ENCODE measurements at places on chromosomes 1 and 21.

DNA sequence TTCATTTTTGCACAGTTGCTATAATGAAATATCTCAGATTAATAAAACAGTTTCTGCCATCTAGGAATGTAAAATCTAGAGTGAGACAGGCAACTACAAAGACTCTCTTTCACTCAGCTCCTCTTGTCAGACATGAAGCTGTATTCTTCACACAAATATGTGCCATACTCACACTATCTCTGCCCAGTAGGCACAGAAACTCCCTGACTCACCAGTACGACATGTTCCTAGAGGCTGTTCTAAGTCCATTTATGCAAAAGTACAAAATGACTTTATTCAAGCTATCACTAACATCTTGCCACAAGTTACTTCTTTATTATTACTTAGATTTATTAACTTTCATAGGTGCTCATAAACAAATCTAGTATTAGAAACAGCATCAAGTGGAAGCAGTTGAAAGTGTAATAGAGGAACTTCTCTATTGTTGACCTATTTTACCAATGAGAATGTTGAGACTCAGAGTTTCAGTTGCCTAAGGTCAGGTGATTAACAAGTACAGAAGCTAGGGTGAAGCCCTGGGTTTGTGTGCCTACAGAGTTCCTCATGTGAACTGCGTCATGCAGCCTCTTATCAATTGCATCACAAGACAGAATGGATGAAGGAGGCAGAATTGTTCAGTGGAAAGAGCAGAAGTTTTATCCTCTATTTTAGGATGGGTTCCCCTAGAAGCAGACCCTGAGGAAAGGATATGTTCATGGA is 98.9 kb downstream of the RGS2 start:
- DNase-seq = no peak
- H3K27ac ChIP-seq = no peak overlapping the region
- H3K36me3 ChIP-seq = no peaks in the 10 kb centered on the region
- H3K4me3 ChIP-seq = no peak overlapping the region

GRCh38 chr1:171210355-171210754 is 25.3 kb downstream of the FMO2 start:
- H3K4me1 ChIP-seq = no peaks in the 10 kb centered on the region
- no peak for DNase-seq
- no peak overlapping the region for H3K4me3 ChIP-seq
- no peaks in the 10 kb centered on the region for H3K36me3 ChIP-seq

GRCh38 chr1:163090321-163090945 is 21.3 kb downstream of the RGS4 start:
- no peak for DNase-seq
- no peak overlapping the region for H3K4me3 ChIP-seq
- H3K27ac ChIP-seq = no peak overlapping the region
- no peaks in the 10 kb centered on the region for H3K36me3 ChIP-seq
- H3K27me3 ChIP-seq = no peaks in the 10 kb centered on the region

- no peak overlapping the region for H3K27ac ChIP-seq
- no peaks in the 10 kb centered on the region for H3K27me3 ChIP-seq
- H3K36me3 ChIP-seq = no peaks in the 10 kb centered on the region
- H3K4me1 ChIP-seq = peaks cover 7% of the 10 kb centered on the region
- no peak overlapping the region for H3K4me3 ChIP-seq
Measured at GRCh38 chr1:5684791-5685190, 307.4 kb downstream of the NPHP4 start.

GRCh38 chr1:43841321-43842174 is 92.1 kb upstream of the ARTN start:
- H3K4me3 ChIP-seq = no peak overlapping the region
- no peaks in the 10 kb centered on the region for H3K27me3 ChIP-seq
- no peak for DNase-seq
- no peak overlapping the region for H3K27ac ChIP-seq

GRCh38 chr1:53371121-53371666 is 43.3 kb upstream of the LRP8 start:
- DNase-seq = no peak
- no peaks in the 10 kb centered on the region for H3K36me3 ChIP-seq
- H3K4me1 ChIP-seq = peaks cover 14% of the 10 kb centered on the region
- H3K27me3 ChIP-seq = no peaks in the 10 kb centered on the region
- no peak overlapping the region for H3K27ac ChIP-seq

DNA sequence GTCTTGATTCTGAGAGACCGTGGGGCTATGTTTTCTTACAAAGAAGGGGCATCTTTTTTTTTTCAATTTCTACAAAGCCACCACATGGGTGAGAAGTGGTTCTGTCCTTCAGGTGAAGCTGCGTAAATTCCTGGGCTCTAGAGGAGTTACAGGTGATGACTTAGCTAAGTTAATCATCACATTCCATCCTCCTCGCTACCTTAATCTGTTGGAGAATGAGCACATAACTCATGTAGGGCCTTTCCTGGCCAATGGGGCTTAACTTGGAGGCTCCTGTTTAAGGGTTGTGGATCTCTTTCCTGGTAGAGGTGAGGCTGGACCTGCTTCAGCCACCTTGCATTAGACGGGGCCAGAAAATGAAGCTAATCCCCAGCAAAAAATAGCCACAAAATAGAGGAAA is 19.9 kb downstream of the REG4 start:
- no peak for DNase-seq
- H3K4me1 ChIP-seq = peaks cover 12% of the 10 kb centered on the region
- peaks cover 35% of the 10 kb centered on the region for H3K27me3 ChIP-seq
- no peak overlapping the region for H3K27ac ChIP-seq
- no peaks in the 10 kb centered on the region for H3K36me3 ChIP-seq

GRCh38 chr1:160414881-160415280 is 14.5 kb downstream of the VANGL2 start:
- no peaks in the 10 kb centered on the region for H3K4me1 ChIP-seq
- H3K4me3 ChIP-seq = no peak overlapping the region
- H3K27me3 ChIP-seq = peaks cover 6% of the 10 kb centered on the region
- no peaks in the 10 kb centered on the region for H3K36me3 ChIP-seq
- H3K27ac ChIP-seq = no peak overlapping the region

GRCh38 chr1:40079774-40080400 is 17.2 kb downstream of the PPT1 start:
- no peak overlapping the region for H3K4me3 ChIP-seq
- H3K27ac ChIP-seq = peak overlapping the region; percentile 56
- H3K36me3 ChIP-seq = peaks cover 16% of the 10 kb centered on the region
- no peaks in the 10 kb centered on the region for H3K27me3 ChIP-seq
- peaks cover 21% of the 10 kb centered on the region for H3K4me1 ChIP-seq

- H3K4me3 ChIP-seq = no peak overlapping the region
- H3K27ac ChIP-seq = no peak overlapping the region
- no peaks in the 10 kb centered on the region for H3K27me3 ChIP-seq
- peaks cover 30% of the 10 kb centered on the region for H3K4me1 ChIP-seq
Measured at GRCh38 chr1:235149824-235150223, 11.2 kb downstream of the RBM34 start.

DNA sequence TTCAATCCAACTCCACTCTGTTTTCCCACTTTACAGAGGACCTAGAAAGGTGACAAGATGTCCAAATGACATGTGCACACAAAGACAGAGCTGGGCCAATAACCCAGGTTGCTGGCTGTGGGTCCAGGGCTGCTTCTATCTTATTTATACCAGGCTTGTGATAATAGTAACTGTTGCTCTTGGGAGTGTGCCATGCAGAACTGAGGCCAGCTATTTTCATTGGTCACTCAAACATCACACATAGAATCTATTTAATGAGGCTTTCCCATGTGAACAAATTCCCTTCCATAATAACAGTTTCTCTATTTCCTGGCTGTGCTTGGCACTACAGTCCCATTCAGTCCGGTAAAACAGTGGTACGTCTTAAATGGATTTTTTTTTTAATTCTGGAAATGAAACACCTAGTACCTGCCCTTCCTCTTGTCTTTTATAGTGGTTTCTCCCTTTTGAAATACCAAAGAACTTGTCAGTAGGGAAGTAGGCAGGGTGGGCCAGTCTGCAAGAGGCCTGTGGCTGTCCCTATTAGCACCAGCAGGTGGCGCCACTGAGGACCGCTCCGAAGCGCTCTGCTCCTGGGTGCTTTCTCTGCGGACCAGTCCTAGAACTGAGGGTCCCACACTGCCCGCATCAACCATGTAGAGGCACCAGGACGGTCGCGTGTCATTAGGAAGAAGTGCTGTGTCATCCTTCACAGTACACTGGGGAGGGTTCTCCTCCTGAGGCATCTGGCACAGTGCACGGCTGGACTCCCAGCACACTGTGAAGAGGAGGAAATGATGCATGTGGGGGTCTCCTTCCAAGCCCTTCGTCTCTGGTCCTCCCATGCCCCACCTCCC is 52.1 kb downstream of the GPR161 start:
- H3K27me3 ChIP-seq = no peaks in the 10 kb centered on the region
- DNase-seq = peak; percentile 77
- no peaks in the 10 kb centered on the region for H3K36me3 ChIP-seq
- peaks cover 3% of the 10 kb centered on the region for H3K4me1 ChIP-seq

DNA sequence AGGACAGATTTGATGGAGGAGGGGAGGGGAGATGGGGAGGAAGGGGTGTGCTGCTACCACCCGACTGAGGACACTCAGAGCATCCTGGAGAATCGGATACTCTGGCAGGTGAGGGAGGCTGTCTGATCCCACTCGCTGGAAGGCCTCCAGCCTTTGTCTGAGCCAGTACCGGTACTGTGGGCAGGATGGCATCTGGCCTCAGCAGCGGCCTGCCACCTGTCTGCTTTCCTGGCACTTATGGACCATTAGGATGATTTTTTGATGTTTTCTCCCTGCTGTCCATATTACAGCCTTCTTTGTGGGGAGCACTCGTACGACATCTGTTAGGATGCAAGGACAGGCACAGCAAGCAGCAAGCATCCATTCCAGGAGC is 11.5 kb downstream of the ATP2B4 start:
- H3K27ac ChIP-seq = no peak overlapping the region
- no peaks in the 10 kb centered on the region for H3K27me3 ChIP-seq
- H3K36me3 ChIP-seq = peaks cover 54% of the 10 kb centered on the region
- no peak for DNase-seq

DNA sequence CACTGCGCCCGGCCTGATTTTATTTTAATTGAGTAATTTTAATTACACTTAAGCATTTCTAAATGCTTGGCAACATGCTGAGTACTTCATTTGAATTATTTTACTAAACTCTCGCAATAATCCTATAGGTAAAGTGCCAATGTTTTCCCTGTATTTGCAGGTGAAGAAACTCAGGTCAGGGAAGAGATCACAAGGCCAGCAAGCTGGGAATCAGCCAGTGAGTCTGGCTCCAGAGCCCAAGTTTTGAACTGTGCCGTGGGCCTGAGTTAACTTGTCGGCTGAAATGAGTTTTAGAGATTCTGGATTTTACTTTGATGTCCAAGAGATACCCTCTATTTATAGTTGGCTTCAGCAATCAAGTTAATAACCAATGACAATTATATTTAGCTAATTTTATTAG is 141.4 kb downstream of the CNIH3 start:
- H3K4me1 ChIP-seq = no peaks in the 10 kb centered on the region
- H3K4me3 ChIP-seq = no peak overlapping the region
- H3K27ac ChIP-seq = no peak overlapping the region
- H3K27me3 ChIP-seq = peaks cover 8% of the 10 kb centered on the region

DNA sequence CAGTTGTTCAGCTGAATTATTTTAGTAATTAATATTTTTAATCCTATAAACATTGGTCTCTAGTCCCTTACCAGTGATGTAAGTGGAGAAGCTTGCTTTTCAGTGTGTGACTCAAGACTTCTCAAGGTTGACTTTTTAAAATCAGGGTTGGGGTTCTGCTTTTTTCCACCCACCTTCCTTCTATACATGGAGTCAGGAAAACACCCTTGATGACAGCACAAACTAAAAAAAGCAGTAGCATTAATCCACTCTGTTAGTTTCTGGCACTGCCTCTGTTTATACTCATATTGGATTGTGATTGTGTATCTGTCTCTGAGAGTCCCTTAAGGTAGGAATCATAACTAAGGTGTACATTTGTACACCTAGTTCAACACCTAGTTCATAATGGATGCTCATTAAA is 8.3 kb upstream of the PLEKHO1 start:
- no peaks in the 10 kb centered on the region for H3K27me3 ChIP-seq
- no peak for DNase-seq
- H3K36me3 ChIP-seq = peaks cover 7% of the 10 kb centered on the region
- peaks cover 11% of the 10 kb centered on the region for H3K4me1 ChIP-seq
- no peak overlapping the region for H3K27ac ChIP-seq

DNA sequence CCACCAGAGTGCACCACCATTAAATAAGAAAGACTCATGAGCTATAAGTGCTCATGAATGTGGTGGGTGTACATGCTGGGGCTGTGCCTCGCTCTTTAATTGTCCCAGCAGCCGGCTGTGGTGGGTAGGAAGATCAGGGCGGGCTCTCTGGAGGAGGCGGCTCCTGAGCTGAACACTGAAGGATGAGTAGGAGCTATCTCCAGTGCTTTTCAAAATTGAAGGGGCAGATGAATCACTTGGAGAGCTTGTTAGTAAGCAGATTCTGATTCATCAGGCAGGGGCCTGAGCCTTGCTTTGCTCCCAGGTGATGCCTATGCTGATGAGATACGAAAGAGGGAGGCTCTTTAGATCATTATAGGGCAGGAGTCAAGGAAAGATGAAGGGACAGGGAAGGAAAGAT is 54.1 kb downstream of the ETS2 start:
- peaks cover under 1% of the 10 kb centered on the region for H3K27me3 ChIP-seq
- no peak for DNase-seq
- H3K36me3 ChIP-seq = no peaks in the 10 kb centered on the region
- H3K27ac ChIP-seq = no peak overlapping the region

DNA sequence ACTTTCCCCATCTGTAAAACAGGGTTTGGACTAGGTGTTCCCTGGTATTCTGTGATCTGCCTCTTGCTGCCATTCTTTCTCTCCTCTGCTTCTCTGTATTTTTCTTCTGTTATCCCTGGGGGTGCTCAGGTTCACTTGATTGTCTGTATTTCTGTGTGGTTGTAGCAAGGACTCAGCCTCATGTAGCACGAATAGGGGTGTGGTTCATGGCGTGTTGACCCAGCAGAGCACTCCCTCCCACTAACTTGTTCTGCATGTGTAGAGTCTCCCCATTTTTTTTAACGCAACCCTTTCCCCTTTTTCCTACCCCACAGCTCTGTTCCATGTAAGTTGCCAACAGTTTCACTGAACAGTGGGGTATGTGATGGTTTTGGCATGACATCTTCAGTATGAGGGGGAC is 1.2 kb upstream of the BNIPL start:
- H3K27ac ChIP-seq = no peak overlapping the region
- no peaks in the 10 kb centered on the region for H3K4me1 ChIP-seq
- DNase-seq = no peak
- no peak overlapping the region for H3K4me3 ChIP-seq
- H3K36me3 ChIP-seq = peaks cover 14% of the 10 kb centered on the region

GRCh38 chr1:201515895-201516294 is 9.0 kb upstream of the CSRP1 start:
- no peaks in the 10 kb centered on the region for H3K27me3 ChIP-seq
- no peak for DNase-seq
- H3K36me3 ChIP-seq = no peaks in the 10 kb centered on the region
- no peak overlapping the region for H3K27ac ChIP-seq
- no peak overlapping the region for H3K4me3 ChIP-seq
- peaks cover 23% of the 10 kb centered on the region for H3K4me1 ChIP-seq

GRCh38 chr1:151037032-151037431 is 646 bp downstream of the BNIPL start:
- no peak overlapping the region for H3K27ac ChIP-seq
- peaks cover 10% of the 10 kb centered on the region for H3K36me3 ChIP-seq
- no peaks in the 10 kb centered on the region for H3K27me3 ChIP-seq
- H3K4me3 ChIP-seq = no peak overlapping the region
- no peak for DNase-seq
- no peaks in the 10 kb centered on the region for H3K4me1 ChIP-seq

- no peak overlapping the region for H3K27ac ChIP-seq
- no peak overlapping the region for H3K4me3 ChIP-seq
Measured at GRCh38 chr1:221699577-221699976, 42.3 kb downstream of the DUSP10 start.
